ENCODE measurements at places on chromosomes 1 and 21.

DNA sequence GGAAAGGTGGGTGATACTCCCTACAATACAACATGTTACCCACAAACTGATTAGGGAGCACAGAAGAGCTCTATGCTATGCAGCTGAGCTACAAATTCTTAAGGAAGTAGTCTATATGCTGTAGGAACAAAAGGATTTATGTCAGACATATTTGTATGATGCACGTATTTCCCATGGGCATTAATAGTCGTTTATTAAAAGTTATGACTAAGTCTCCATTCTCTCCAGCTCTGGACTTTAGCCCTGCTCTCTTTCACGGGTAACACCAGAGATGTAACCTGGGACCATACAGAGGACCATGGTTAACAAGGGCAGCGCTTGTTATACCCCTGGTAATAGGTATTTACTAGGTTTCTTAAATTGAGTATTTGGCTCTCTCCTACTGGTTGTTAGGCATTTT is 168.2 kb upstream of the C1orf105 start:
- no peak for DNase-seq

DNA sequence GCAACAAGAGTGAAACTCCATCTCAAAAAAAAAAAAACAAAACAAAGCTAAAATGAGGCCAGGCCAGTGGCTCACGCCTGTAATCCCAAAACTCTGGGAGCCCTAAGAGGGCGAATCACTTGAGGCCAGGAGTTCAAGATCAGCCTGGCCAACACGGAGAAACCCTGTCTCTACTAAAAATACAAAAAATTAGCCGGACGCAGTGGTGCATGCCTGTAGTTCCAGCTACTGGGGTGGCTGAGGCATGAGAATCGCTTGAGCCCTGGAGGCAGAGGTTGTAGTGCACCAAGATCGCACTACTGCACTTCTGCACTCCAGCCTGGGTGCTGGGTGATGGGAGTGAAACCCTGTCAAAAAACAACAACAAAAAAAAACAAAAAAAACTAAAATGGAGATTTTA is 191.2 kb upstream of the SGIP1 start:
- no peak for DNase-seq

DNA sequence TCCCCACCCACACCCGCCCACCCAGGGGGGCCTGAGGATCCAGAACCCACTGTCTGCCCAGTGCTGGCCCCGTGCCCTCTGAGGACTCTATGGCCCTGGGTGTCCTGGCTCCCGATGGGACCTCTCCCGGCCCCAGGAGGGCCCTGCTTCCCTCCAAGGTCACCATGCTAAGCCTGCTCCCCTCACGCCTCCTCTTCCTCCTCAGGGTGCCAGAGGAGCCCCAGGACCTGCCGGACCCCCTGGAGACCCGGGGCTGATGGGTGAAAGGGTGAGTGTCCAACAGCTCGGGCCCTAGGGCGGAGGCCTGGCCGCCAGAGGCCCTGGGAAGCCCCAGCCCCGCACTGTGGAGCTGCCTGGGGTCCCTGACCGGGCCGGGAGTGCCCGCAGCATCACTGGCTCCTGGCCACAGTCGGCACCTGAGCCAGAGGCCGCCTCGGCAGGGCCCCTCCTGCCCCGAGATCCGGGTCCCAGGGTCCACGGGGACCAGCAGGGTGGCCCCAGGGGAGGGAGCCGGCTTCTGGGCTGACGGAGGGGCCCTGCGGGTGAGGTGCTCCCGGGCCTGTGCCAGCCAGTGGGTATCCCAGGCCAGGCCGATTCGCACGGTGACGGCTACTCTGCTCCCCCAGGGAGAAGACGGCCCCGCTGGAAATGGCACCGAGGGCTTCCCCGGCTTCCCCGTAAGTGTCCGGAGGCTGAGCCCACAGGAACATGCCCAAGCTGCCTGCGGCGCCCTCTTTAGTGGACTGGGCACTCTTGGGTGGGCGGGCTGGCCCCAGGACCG is 16.1 kb downstream of the COL6A1 start:
- DNase-seq, result no peak

DNA sequence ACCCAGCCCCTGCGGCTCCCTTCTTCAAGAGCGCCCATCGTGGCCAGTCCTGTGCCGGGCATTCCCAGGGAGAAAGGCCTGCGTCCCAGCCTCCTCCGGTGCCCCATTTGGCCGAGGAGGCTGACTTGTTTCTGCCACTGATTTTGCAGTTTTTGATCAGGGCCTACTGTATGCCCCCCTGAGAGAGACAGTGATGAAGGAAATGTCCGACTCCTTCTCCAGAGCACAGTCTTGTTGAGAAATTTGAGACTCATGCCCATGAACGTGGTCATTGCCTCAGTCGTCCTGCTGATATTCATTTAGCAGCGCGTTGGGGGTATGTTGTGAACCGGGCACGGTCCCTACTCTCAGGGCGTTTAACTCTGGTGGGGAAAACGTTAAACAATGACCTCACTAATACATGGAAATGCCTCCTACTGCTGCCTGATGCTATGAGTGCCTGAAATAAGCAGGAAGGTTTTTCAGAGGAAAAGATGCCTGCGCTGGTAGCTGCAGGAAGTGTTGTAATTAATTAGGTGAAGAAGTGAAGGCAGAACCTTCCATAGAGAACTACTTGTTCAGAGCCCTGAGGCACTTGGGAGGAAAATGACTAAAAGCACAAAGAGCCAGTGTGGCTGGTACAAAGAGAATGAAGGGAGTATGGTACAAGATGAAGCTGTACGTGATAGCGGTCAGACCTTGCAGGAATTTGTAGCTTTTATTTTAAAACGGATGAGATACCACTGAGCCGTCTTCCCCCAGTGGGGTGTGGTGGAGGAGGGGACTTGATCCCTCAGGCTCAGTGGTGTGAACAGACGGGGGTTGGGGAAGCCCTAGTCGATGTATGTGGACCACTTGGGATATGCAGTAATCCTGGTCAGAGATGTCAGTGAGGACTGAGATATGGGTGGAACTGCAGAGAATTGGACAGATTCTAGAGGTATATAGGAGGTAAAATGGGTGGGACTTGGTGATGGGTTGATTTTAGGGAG is 730 bp downstream of the ZCCHC17 start:
- no peak for DNase-seq

GRCh38 chr1:93692451-93692861 is 10.8 kb upstream of the BCAR3 start:
- no peak for DNase-seq

DNA sequence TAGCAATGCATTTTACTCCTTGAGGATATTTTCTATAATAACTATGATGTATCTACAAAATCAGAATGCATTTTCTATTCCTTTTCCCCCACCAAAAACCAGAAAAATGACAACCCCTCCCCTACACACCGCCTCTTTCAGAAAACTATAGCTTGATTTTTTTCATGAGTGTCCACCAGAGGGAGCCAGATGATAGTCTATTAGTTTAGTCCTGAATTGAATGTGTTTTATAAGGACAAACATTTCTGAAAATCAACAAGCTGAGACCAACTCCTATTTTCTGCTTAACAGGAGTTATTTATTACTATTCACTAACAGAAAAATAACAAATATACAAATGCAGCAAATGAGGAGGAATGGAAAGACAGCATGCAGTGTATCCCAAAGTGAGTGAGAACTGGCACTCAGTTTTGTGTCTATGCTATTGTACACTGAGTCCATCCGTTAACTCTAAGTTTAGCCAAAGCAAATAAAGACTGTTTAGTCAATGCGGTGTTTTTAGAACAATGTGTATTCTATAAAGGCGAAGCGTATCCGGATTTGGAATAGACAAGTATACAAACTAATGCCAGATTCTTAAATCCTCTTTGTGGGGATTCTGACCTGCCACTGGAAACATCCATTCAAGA is 182.6 kb downstream of the VAV3 start:
- DNase-seq, result no peak

DNA sequence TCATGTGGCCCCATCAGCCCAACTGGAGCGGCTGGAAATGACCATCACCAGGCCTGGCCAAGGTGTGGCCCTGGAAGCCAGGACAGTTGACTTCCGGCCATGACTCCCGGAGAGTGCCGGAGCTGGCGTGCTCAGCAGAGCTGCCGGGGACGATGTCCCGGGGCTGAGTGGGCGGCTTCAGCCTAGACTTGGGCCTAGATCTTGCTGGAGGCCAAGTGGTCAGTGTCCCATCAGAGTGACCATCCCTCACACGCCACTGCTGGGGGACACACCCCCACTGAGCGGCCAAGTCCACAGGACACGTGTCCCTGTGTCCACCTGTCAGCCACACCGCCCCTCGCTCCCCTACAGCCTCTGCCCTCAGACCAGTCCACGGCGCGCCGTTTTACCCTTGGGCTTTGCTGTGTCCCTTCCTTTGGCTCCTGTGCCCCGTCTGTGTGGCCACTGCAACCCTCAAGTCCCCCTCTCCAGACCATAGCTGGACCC is 4.0 kb downstream of the FAAP20 start:
- no peak for DNase-seq

DNA sequence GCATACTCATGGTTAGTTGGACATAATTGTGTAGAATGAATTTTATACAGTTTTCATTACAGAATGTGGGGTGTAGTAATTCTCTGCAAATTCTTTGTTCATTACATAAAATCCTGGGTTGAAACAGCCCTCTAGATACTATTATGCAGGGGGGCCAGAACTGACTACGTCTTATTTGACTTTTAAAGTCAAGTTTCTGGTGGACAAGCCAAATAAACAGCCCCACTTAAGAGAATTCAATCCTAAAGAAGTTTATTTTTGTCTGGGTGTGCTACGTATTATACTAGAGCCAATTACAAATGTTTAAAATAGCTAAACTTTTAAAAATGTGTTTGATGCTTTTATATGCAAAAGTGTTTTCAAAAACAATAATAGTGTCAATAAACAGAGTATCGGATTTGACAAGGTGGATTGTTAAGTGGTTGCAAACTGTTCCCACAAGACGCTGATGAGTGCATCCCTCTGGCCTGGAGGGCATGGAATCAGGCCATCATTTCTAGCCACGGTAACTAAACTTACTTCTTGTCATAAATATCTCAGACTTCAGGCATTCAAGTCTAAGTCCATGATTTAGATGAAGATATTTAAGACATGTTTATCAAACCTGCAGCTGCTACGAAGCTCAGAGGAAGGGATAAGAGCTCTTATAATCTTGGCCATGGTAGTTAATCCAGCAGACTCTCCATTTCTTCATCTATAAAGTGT is 646.3 kb downstream of the KIF26B start:
- no peak for DNase-seq

DNA sequence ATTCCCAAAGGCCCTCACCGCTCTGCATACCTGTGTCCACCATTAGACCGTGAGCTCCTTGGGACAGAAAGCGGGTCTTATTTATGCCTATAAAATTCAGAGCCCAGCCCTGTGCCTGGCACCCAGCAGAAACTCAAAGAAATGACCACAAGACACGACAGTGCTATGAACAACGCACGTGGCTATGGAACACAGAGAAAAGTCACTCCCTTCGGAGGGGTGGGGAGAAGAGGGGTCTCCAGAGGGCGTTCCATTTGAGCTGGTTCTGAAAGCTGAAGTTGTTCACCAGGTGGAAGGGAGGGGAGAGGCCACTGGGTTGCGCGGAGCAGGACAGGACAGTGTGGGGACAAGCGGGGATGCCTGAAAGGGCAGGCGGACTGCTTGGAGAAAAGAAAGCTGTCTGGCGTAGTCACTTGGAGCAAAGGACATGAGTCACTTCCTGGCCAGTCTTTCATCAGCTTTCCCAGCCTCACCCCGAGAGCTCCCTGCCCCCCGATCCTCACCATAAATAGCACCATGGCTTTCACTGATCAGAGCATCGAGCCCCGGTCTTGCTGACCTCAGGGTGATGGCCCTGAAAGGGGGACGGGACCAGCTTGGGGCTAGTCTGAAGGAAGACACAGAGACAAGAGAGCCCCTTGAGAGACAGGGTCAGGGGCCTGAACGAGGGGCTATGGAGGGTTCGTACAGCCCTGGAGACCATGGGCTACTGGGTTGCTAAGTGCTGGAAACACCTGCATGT is 28.5 kb downstream of the ECE1 start:
- no peak for DNase-seq

GRCh38 chr1:177305040-177306018 is 134.6 kb downstream of the BRINP2 start:
- no peak for DNase-seq

GRCh38 chr1:203173566-203173965 is 2.1 kb downstream of the MYBPH start:
- no peak for DNase-seq

GRCh38 chr1:90712915-90713730 is 4.0 kb downstream of the BARHL2 start:
- DNase-seq, result no peak

GRCh38 chr1:91745640-91746373 is 140.1 kb downstream of the TGFBR3 start:
- DNase-seq, result no peak

- no peak for DNase-seq
Measured at GRCh38 chr1:222757646-222758268, 20.8 kb downstream of the FAM177B start.

DNA sequence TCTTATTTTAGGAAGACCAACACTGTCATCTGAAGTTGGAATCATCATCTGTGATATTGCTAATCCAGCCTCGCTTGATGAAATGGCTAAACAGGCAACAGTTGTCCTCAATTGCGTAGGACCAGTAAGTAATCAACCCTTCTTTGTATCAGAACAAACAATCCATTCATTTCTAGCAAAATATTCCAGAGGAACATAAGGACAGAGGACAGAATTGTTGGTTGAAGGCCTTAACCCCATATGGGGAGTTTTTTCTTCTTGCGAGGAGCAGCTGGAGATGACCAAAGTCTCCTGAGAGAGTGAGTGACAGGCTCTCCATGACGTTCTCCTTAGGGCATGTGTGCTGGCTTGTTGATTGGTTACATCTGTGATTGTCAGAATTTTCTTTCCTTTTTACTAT is 2.7 kb downstream of the SCCPDH start:
- no peak for DNase-seq
